Activated CD4-positive, alpha-beta T cell treated with anti-CD3 and anti-CD28 coated beads, Interleukin-2, amount 50 U/mL, for 4 hours (primary cell): ENCODE measurements at places on chromosomes 12 and 14.

DNA sequence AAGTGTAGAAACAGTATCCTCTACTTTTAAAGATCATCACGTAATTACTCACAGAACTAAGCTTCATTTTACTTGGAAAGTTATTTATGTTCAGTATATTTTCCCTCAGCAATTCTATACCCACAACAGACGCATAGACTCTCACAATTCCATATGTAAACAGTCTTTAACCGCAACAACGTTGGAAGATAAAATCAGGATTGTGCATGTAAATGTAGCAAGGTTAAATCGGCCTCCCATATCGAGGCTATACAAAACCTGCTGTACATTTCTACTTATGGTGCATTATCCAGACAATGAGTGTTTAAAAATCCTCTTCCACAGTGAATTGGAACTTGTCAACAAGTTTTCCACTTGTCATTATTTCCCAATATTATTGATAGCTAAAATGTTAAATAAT is 581.1 kb downstream of the SLC16A7 start:
- no peak for DNase-seq

GRCh38 chr12:127773520-127773919 is 493.4 kb upstream of the TMEM132C start:
- no peak for DNase-seq

DNA sequence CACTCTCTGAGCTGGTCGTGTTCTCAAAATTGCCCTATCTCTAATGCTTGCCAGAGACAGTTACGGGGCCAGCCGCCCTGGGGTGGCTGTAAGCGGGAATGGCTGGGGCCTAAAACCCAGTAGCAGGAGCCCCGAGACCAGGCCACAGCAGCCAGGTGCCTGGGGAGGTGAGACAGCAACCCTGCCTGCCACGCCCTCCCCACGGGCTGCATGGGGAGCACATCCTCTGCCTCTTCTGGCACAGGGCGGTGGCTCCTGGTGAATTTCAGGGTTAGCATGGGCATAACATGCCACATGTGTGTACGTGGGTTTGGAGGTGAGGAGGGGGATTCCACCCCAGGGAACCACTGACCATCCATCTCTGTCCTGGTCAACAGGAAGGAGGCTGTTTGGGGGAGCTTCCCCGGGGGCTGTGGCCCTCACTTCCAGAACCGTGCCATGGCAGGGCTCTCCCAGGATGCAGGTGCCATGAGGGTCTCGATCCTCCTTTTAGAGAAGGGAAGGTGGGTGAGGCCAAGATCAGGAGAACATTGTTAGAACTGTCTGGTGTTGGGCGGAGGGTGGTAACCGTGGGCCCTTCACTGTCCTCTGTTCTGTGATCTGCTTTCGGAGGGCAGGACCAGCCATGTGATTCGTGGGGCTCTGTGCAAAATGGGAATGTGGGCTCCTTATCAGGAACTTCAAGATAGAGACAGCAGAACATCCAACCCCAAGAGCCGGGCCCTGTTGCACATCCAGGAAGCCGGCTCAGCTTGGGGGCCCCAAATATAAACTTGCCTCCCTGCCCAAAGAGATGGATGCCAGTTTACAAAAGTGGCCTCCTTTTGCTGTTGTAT is 312.2 kb upstream of the DIO3 start:
- no peak for DNase-seq

GRCh38 chr12:110088936-110089335 is 35.2 kb upstream of the IFT81 start:
- DNase-seq: no peak

GRCh38 chr12:40976546-40976945 is 211.6 kb upstream of the PDZRN4 start:
- DNase-seq: no peak

GRCh38 chr12:130137040-130138018 is 24.9 kb upstream of the FZD10 start:
- DNase-seq: no peak
